ENCODE measurements at places on chromosomes 6 and 20.

DNA sequence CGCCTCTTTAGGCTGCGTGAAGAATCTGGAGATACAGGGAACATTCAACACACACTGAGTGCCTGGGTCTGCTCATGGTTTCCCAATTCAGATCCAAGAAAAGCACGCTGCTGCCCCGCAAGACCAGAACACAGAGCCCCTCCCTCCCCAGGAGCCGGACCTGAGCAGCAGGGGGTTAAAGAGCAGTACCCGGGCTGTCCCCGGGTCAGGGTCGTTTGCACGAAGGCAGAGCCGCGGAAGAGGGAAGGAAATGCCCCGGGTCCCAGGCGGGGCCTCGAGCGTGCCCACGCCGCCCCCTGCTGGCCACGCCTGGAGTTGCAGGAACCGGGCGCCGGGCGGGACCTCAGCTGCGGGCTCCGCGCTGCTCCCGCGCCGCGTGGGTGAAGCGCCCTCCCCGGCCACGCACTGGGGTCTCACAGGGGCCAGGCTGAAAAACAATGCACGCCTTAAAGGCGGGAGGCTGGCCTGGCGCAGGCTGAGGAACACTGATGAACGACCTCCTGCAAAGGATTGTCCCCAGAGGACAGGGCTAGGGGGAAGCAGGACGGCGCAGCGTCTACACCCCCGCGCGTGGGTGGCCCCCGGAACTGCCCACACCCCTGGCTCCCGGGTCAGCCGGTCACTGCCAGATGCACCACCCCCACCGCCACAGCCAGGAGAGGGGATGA is 48.9 kb downstream of the ANKRD60 start:
- DNase-seq: peak; percentile 44

GRCh38 chr6:47026679-47027078 is 15.5 kb downstream of the ADGRF1 start:
- DNase-seq: no peak

DNA sequence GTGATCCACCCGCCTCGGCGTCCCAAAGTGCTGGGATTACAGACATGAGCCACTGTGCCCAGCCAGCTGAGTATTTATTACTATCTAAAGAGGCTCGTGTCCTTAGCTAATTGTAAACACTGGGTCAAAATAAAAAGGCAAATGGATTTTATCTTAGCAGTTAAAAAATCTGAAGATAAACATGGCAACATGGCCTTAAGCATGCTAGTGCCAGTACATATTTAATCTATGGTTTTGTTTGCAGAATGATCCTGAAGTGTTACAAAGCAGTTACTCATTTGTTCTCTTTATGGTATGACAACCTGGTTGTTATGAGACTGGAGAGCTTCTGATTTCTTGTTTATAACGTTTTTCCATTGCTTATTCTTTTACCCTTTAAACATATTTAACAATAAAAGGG is 3.9 kb upstream of the KIAA0408 start:
- no peak for DNase-seq

DNA sequence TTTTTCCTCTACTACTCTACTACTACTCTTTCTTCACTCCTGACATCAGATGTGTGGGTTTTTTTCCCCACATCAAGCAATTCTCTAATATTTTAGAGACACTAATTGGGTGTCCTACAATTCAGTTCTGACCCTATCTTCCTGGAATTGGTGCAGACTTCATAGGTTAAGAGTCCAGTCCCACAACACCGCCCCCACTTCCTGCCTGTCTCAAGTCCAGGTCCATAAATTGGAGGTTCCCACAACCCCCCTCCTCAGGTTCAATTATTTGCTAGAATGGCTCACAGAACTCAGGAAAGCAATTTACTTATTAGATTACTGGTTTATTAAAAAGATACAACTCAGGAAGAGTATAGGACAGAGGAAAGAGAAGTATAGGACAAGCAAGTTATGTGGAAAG is 25.7 kb upstream of the SLC2A12 start:
- no peak for DNase-seq

DNA sequence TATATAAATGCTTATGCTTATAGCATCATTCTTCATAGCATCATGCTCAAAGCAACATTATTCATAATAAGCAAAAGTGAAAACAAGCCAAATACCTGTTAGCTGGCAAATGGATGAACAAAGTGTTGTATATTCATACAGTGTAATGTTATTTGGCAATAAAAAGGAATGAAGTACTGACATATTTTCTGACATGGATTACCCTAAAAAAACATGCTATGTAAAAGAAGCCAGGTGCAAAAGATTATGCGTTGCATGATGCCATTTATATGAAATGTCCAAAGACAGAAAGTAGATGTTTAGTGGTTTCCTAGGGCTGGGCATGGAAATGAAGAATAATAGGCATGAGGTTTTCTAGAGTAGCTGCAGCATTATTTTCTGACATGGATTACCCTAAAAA is 77.1 kb downstream of the GFRA4 start:
- no peak for DNase-seq
